Stimulated activated CD8-positive, alpha-beta memory T cell treated with anti-CD3 and anti-CD28 coated beads, Interleukin-2, amount 100 ng/mL, for 1 hour (primary cell): ENCODE measurements at places on chromosomes 2 and 18.

DNA sequence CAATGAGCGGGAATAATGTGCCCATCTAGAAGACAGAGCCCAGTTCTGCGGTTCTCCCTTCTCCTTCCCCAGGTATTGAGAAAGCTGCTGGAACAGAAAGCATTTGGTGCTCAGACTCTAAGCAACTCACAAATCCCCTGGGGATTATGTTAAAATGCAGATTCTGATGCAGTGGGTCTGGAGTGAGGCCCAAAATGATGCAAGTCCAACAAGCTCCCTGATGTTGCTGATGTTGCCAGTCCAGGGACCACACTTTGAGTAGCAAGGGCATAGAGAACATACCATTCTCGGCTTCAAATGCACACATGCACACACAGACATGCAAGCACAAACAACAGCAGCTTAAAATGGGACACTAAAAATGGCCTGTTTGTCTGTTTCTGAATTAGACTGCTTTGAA, 274.8 kb upstream of the NCKAP5 start:
- no peak for DNase-seq

DNA sequence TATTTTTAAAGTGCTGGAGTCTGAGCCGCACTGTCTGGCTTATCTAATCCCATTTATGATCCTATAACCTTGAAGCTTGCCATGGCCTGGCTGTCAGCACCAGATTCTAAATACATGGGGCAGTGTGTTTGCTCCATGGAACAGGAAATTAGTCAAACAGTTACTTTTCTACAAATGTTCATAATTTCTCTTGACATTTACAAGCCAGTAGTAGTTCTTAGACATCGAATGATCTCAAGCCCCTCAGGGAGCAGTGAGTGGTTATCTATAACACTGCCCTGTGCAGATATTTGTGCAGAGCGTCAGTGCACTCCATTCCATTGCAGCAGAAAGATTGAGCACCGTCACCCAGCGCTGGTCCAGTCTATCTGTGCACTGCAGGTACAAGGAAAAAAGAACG, 205.2 kb downstream of the AGPS start:
- no peak for DNase-seq

GRCh38 chr2:141109633-141110032, 1021.2 kb downstream of the LRP1B start:
- DNase-seq, result no peak

DNA sequence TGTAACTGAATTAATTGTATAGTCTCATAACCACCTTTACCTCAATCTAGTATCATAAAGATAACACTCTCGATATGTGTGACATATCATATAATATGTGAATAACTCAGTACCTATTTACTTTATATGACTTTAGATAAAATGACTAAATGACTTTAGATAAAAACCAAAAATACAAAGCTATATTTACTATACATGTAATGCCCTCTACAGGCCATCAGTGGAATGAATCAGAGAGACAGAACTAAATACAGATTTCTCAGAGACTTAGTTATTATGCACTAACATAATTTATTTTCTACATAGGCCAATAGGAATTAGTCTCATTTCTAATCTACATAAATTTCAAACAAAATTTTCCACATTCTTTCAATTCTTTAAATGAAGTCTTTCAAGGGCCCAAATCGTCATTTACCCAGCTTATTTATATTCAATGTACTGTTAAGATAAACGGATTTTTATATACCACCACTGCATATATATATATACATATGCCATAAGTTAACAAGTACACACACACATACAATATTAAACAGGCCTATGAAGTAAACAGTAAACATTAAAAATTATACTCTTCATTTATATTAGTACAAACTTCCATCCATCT, 219.9 kb downstream of the EXOC6B start:
- no peak for DNase-seq

DNA sequence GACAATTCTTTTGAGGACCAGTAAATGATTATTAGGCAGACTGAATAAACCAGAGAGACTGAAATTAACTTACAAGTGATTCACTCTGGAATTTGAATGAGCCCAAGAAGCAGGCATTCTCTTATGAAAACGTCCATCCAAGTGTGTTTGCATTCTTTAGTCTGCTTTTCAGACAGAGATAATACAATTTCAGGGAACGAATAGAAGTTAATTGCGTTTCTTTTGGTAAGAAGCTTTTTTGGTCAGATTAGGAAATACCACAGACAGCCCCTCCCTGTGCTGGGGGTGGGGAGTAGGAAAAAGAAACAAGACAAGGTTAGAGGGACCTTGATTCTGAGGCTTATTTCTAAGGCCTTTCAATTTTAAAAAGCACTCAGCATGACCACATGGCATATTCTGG, 874.4 kb downstream of the SUCLG1 start:
- DNase-seq, result no peak

- DNase-seq, result no peak
These were observed 59.4 kb upstream of the SIX2 start for GRCh38 chr2:45068571-45069140.

DNA sequence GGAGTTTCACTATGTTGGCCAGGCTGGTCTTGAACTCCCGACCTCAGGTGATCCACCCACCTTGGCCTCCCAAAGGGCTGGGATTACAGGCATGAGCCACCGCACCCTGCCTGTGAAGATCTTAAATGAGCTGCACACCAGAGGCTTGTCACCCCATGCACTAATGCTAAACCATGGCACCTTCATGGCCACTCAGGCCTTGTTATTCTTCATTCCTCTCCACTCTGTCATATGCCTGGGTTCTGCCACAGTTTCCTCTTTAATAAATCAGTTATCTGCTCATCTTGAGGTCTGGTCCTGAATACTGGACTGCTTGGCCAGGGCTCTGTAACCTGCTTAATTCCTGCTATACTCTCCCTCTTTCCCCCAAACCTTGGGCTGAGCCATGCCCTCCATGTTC, 303.9 kb upstream of the FBXO11 start:
- no peak for DNase-seq

- no peak for DNase-seq
These were observed 3.2 kb downstream of the MARS2 start for GRCh38 chr2:197708331-197708730.

DNA sequence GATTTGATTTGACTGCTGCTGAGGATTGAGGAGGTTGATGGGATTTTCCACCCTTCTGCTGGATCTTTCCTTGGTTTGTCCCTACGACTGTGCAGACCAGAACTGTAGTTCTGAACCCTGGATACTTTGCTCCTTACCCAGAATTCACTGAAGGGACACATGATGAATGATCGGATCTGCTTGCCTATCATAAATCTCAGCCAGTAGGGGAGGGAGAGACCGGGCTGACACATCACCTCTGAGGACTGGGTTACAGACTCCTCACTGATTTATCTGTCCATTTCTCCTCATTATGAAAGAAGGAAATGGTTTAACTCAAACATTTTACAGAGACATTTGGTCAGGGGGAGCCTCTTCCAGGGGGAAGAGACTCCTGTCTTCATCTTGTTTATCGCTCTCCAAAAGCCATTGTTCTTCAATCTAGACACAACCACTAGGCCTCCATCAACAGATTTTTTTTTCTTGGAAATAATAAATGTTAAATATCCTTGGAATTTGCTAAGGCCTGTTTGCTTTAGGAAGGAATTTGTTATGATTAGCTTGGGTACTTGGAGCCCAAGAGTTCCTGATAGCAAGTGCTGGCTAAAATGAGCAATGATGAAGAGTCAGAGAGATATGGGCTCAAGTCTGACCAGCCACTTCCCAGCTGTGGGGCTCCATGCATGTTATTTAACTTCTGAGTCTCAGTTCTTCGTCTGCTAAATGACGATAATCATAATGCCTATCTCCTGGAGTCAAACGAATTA, 925.5 kb downstream of the SLC4A3 start:
- DNase-seq, result no peak

DNA sequence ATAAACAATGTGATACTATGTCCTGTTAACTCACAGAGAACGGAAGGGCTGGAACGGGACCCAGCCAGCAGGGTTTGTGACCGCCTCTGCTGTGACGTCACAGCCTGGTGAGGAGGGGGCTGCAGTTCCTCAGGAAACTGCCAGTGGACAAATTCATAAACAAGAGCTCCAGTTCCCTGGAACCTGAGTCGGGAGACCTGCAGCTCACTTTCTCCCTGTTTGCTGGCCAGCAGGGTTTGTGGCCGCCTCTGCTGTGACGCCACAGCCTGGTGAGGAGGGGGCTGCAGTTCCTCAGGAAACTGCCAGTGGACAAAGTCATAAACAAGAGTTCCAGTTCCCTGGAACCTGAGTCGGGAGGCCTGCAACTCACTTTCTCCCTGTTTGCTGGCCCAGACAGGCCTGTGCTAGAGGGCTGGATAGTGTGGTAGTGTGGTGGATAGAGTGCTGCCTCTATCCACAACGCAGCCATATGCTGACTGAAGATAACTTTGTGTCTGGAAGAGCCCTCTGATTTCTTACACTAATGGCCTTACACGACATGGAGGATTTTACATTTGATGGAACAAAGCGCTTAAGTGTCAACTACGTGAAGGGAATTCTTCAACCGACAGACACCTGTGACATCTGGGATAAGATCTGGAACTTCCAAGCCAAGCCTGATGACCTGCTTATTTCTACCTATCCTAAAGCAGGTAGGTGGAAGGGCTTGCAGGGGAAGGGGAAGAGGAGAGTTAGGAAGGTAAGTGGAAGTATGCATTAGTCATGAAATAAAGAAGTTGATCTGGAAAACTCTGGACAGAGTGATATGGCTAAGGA, at the start of gene SULT1C4:
SULT1C4 (plus strand) TSS at position 140 of the 816 bp plus-strand sequence; CDS start at position 524, 384 bp downstream.
- DNase-seq, result no peak

DNA sequence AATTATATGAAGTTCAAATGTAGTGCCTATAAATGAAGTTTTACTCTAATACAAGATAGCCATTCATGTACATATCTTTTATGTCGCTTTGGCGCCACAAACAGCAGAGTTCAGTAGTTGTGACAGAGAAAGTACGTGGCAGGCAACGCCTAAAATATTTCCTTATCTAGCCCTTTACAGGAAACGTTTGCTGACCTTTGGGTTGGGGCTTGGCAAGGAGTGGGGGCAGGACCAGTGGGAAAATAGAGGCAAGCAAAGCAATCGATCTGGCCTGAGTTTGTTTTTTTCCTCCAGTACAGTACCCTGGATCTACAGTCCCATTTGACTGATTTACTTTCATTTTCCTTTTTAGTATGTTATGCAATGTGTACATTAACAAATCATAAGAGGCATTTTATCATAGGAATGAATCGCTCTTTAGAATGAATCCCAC, 13.1 kb downstream of the CCDC68 start:
- DNase-seq, result no peak

DNA sequence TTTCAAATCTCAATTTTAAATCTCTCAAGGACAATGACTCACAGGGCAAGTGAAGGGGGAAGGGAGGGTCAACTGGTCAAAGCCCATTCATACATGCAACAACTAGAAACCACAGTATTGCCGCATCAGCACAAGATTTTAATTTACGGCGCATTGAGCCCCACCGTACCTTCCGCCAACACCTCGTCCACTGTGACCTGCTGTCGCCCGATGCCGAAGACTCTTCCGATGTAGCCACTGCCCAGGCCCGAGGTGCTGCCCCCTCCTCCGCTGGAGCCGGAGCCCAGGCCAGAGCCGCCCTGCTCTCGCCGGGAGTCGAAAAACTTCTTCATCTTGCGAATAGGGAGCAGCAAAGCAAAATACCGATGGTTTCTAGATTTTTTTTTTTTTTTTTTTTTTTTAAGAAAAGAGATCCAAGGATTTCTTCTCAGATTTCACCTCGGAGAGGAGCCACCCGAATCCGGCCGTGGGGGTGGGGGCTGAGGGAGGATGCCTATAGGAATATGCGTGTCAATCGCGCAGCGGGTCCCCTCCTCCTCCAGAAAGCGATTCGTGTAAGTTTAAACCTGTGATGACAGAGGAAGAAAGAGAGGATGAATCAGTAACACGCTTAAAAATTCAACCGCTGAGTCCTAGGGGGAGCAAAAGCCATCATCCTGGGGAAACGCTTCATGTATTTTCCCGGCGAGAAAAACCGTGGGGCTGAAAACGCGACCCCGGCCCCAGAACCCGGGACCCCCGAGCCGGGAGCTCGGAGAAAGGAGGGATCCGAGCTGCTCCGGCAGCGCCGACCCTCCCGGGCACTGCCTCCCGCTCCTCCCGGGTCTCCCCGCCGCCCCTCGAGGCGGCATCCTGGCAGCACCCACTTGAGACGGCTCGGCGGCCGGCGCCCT, 584 bp downstream of the AAK1 start:
- DNase-seq, result no peak

DNA sequence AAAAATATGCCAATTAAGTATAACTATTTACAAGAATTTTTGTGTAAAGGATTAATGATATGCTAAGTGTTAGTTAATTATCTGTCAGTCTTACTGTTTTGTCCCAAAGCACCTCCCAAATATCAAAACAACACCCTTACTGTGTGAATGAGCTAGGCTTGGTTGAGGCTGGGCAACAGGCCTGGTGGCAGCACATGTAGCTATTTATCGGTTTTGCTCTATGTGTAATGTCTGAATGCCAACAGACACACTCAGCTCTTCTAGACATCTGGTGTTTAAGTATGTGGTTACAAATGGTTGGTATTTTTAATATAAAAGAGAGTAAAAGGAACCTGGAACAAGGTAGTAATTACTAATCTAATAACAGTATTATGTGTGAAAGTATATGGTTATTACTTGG, 175.3 kb downstream of the RAB3GAP1 start:
- no peak for DNase-seq
